Amygdala (tissue), 56 donors: ENCODE measurements at places on chromosomes 11 and 22.

- no peak for DNase-seq
These were observed 137.8 kb downstream of the BRD1 start for GRCh38 chr22:49689858-49690257.

DNA sequence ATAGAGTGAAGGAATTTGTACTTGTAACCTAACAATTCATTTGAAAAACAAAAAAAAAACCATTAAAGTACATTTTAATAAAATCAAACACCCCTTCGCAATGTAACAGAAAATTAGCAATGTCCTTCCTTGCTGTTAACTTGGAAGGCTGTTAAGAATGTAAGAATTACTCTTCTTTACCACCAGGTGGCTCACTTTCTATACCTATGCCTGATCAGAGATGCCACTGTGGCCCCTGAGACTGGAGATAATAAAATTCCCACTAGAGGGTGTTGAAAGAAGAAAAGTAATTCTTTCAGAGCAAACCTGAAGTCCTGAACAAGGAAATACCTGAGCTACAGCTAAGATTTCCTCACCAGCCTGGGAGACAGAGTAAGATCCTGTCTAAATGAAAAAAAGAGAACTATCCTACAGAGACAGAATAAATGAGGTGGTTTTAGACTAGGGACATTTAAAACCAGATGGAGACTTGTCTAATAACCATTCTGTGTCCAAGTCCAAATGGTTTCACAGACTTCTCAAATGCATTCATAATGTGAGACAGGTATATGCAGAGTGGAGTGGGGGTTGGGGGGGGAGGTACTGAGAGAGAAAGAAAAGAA, 1089.3 kb downstream of the FAM181B start:
- no peak for DNase-seq

- no peak for DNase-seq
These were observed 136.6 kb downstream of the NAV2 start for GRCh38 chr11:19849107-19849789.

- no peak for DNase-seq
These were observed 135.0 kb downstream of the SERGEF start for GRCh38 chr11:17877886-17878285.

DNA sequence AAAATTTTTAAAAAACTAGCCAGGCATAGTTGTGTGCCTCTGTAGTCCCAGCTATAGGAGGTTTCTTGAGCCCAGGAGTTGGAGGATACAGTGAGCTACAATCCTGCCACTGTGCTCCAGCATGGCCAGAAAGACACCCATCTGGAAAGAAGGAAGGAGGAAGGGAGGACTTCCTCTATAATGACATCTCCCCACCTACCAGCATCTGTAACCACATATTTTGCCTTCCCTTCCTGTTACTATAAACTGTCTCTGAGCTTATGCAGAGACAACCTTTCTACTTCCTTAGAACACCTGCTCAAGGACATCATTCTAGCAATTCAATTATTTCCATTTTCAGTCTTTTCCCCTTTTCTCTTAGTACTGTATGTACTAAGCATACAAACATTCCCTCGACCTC, 2.2 kb upstream of the NUP160 start:
- no peak for DNase-seq

DNA sequence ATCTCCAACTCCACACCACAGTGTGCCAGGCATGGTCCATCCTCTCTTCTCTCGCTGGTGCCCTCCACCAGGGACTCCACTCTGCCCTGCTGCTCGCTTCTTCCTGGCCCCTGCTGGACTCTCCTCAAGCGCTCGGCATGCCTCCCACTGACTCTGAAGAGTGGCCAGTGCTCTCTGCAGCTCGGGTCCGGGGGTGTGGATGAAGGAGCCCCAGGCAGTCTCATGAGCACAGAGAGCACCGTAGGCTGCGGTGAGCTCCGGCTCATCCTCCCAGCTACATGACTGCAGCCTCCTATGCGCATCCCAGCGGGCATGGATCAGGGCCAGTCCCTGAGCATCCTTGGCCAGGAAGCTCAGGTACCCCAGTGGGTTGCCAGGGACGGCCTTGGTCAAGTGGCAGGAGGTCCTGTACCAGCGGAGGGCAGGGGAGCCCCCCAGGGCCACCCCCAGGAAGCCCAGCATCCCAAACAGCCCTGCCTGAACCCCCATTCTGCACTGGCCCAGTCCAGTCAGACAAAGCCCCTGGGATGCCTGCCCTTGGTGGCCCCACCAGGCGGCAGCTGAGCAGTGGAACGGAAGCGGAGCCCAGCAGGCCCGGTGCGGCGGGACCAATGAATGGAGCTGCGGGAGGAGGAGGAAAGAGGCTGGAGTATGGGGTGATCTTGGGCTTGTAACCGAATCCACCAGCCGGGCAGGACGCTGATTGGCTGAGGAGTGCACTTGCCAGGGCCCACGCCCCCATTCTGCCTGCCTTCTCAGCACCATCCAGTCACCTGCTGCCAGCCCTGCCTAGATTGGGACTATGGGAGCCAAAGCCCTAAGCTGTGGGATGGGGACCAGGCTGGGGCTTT, at the start of gene PLA2G3:
Gene PLA2G3 (minus strand): TSS at position 643 of the 851 bp plus-strand sequence. CDS start 154 bp downstream, at position 489.
- DNase-seq, result no peak

DNA sequence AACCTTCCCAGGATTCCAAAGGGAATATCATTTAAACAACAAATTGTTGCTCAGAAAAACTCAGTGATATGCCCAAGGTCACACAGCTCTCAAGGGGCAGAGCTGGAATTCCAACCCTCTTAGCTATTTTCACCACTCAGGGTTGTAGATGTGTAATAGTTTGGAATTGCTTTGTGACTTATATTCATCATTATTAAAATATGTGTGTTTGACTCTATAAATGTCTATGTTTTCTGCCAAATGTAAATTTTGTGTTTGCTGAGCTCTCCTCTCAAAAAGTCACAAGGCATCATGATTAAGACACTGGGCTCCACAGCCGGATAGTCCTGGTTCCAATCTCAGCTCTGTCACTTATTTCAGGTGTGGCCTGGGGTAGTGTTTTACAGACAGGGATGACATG, 407.3 kb downstream of the TMEM135 start:
- DNase-seq, result no peak

DNA sequence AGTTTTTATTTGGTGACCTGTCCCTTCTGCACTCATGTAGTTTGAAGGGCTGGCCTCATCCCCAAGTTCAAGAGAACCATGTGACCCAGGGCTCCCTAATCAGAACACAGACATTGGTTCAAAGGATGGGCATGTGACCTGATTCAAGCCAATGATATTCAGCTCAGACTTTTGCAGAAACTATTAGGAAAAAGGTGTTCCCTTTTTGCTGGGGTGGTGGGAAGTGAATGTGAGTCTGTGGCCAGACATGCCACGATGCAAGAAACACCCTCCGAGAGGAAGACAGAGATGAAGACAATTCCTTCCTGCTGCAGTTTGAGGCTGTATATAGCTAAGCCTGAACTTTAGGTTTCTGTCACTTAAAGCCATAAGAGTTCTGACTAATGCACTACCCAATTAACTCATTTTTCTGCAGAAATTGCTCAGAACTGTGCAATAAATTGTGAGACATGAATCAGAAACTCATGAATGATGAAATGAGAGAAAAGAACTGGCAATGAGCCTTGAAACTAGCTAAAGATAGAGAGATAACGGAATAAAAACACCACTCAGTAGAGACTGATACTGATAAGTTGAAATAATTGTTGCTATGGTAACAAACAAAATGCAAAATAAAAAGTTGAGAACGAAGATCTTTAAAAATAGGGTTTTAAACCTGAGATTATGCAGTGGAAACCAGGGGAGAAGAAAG, 9.2 kb upstream of the MAPK1 start:
- no peak for DNase-seq

DNA sequence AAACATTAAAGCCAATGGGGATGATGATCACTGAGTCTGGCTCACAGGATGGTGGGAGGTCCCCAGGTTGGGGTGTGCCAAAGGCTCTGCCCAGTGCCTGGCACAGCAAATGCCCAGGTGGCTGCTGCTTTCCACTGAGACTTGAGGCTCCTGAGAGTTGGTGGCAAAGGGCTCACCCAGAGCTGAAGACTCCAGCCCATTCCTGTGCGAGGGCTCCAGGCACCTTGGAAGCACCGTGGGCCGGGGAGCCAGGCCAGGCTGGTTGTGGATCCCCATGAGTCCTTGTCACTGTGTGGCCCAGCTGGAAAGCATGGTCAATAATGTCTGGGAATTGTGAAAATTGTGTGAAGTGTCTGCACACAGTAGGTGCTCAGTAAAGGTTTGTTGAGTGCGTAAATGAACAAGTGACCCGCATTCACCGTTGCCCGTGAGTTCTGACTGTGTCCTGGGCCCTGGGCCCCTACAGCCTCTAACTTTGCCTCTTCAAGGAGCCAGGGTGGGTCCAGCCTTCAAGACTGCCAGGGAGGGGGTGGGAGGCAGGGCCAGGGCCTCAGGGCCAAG, 2.8 kb upstream of the UNC93B1 start:
- no peak for DNase-seq

DNA sequence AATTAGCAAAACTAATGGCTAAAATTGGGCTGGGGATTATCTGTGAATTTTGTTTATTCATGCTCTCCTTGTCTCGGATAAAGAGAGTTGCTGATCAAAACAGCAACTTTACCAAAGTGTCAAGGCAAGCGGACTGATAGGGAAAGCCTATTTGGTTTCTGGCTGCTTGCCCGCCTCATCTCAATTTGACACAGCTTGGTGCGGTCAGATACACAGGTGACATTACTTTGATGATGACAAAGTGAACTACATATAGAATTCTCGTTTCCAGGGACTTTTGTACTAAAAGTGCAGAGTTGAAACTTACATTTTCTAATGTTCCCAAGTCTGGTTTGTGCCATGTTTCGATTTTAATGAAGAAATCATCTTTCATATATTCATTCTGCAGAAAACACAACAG, 22.8 kb downstream of the PITPNB start:
- DNase-seq, result no peak

DNA sequence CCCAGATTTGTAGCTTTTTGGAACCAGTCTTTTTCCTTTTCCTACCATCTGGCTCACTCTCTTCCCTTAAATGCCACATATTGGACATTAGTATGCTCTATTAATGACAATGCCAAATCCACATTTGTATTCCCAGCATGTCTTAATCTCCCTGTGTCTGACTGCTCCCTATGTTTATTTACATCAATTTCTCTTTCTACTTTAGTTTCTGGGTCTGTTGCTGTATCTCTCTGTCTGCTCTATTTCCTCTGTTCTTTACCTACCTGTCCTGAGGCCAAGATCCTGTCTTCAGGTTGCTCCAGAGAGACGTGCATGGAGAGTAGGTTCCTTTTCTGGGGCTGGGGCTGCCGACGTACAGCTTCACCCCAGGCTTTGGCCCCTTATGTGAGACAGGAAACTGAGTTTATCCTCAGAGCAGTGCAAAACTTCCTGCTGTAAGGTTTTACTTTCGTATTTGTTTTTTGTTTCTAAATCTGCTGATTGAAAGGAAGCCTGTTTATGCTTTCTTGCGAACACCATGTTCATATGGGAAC, 25.6 kb downstream of the OR2AG2 start:
- no peak for DNase-seq

GRCh38 chr22:49574881-49575702, 252.6 kb downstream of the BRD1 start:
- no peak for DNase-seq

GRCh38 chr11:83572581-83573496, 286.7 kb upstream of the CCDC90B start:
- DNase-seq, result no peak

DNA sequence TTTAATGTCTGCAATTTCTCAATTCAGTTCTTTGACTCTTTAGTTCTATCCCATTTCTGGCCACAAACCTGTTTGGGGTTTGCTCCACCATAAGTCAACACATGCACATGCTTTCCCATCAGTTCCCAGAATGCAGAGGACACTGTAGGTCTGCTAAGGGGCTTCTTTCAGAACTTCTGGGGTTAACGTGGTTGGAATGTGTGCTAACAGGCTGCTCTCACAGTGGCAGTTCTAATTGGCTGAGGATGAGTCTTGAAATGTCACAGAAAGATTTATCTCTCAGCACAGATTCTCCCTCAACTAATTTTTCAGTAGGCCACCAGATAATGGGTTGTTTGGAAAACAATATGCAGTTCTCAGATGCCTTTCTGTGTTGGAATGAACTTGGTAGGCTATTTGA, 703.4 kb downstream of the NTM start:
- no peak for DNase-seq

GRCh38 chr22:20244691-20245576, 23.2 kb downstream of the RTN4R start:
- no peak for DNase-seq

DNA sequence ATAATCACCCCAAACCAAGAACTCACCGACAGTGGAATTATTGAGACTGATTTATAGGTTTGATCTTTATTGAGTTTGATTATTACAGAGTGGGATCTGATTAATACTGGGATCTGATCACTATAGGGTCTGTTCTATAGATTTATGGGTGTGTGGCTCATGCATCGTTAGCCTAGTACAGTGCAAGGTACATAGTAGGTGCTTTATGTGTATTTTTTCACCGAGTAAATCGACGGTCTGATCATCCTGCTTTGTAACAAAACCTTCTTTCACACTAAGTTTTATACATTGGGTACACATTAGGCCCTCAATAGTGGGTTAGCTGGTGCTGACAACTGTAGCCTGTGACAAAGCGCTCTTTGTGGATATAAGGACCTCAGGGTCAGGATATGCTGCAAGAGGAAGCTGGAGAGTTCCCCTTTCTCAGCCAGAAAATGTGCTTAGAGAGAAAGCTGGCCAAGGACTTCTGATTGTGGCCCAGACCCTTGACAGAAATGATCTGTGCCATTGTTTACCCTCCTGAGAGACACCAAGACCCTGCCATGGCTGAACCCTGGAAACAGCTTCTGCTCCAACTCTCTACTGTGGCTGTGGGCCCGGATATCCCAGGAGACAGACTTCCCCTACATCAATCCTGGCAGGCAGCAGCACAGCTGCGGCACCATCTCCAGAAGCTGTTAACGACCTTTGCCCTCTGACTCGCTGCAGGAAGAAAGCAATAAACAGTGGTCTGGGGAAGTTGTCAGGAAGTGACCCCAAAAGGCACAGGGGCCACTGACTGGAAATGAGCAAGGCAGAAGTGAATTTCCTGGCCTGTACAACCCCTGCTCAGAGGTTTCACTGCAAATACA, 16.1 kb upstream of the TPP1 start:
- peak; percentile 59 for DNase-seq

GRCh38 chr22:19060356-19061009, 61.7 kb downstream of the DGCR2 start:
- DNase-seq, result no peak

- no peak for DNase-seq
These were observed 28.7 kb downstream of the CEP164 start for GRCh38 chr11:117356126-117356890.

GRCh38 chr11:59429924-59430516, 3.8 kb upstream of the OR5A2 start:
- no peak for DNase-seq

DNA sequence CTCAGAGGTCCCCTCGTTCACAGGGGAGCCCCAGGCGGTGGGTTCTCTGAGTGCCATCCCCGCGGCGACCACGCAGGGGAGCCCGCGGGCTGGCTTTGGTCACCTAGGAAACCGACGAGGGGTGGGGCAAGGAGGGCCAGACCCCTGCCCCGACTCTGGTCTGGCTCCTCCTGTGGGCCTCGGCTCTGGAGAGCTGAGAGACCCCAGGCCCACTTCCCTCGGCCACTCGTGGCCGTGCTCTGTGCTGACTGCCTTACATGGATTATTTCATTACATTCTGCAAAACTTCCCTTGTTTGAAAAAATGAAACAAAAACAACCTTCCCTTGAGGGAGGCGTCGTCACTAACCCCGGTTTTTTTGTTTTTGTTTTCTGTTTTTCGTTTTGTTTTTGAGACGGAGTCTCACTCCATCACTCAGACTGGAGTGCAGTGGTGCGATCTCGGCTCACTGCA, 15.1 kb upstream of the CYTH4 start:
- peak; percentile 8 for DNase-seq

GRCh38 chr22:39298241-39298987, 21.0 kb downstream of the RPL3 start:
- DNase-seq, result no peak

GRCh38 chr11:86047275-86047991, 21.5 kb downstream of the PICALM start:
- DNase-seq, result no peak
